ENCODE measurements at places on chromosomes 2 and 18.

DNA sequence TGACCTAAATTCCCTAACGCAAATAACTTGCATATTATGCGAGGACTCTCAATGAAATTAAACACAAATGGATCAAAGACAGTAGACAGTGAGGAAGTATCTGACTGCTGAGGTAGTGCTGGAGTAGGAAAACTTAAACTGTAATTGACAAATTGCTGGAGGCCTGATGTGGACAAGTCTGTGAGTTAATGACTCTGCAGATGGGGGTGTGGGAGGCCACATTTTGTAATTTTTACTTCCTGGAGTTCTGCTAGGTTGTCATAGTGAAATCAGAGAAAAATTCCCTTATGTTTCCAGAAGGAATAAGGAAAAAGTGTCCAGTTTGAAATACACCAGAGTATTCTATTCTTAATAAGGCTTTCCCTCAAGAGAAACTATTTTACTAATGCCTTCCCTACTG lies 333.0 kb upstream of the CNTNAP5 start:
- H3K4me1 ChIP-seq, result no peaks in the 10 kb centered on the region
- H3K27me3 ChIP-seq, result no peaks in the 10 kb centered on the region
- no peak overlapping the region for H3K27ac ChIP-seq
- H3K36me3 ChIP-seq, result no peaks in the 10 kb centered on the region

GRCh38 chr18:61736133-61736532 lies 156.7 kb downstream of the RNF152 start:
- no peak overlapping the region for H3K4me3 ChIP-seq
- no peaks in the 10 kb centered on the region for H3K36me3 ChIP-seq
- H3K27me3 ChIP-seq, result no peaks in the 10 kb centered on the region
- no peak overlapping the region for H3K27ac ChIP-seq
- H3K4me1 ChIP-seq, result no peaks in the 10 kb centered on the region
- DNase-seq, result no peak

- no peaks in the 10 kb centered on the region for H3K36me3 ChIP-seq
- H3K27me3 ChIP-seq, result no peaks in the 10 kb centered on the region
- no peak for DNase-seq
- H3K27ac ChIP-seq, result no peak overlapping the region
- H3K4me3 ChIP-seq, result no peak overlapping the region
Observed at GRCh38 chr2:232966122-232966521, 46.9 kb downstream of the NGEF start.

- no peak overlapping the region for H3K27ac ChIP-seq
- no peak for DNase-seq
- no peaks in the 10 kb centered on the region for H3K27me3 ChIP-seq
- no peaks in the 10 kb centered on the region for H3K36me3 ChIP-seq
- H3K4me3 ChIP-seq, result no peak overlapping the region
Observed at GRCh38 chr18:67862069-67862468, 345.5 kb upstream of the DSEL start.

All from activated naive CD8-positive, alpha-beta T cell treated with anti-CD3 and anti-CD28 coated beads, Interleukin-2, amount 50 U/mL, for 24 hours (primary cell).